ENCODE measurements at places on chromosomes 11 and 22. TPM values are rescaled to one million over a fixed set of nuclear protein-coding genes. Genes with fewer than 3 reads are reported as not detected.

DNA sequence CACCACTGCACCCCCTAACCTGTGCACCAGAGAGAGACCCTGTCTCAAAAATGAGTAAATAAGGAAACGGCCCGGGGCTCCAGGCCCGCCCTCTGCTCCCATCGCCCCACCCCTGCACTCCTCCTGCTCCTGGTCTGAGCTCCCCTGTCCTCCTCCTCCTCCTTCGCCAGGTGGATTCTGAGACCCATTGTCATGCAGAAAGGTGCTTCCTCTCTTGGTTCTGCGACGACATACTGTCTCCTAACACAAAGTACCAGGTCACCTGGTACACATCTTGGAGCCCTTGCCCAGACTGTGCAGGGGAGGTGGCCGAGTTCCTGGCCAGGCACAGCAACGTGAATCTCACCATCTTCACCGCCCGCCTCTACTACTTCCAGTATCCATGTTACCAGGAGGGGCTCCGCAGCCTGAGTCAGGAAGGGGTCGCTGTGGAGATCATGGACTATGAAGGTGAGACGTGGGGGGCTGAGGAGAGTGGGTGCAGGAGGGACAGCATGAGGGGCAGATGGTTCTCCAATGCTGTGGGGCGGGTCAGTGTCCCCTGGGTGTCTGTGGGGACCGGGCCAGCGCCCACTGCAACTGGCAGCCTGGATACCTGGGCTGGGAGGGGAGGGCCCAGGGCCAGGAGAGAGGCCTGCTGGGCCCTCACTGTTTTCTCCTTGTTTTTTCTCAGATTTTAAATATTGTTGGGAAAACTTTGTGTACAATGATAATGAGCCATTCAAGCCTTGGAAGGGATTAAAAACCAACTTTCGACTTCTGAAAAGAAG is 3.1 kb upstream of the APOBEC3D start:
- no peaks in the 10 kb centered on the region for H3K27me3 ChIP-seq
- peaks cover 17% of the 10 kb centered on the region for H3K36me3 ChIP-seq
- no peak overlapping the region for H3K27ac ChIP-seq
- H3K4me1 ChIP-seq, result peaks cover 64% of the 10 kb centered on the region

ABCG4 gene
- not detected for polyA plus RNA-seq

- no peaks in the 10 kb centered on the region for H3K36me3 ChIP-seq
- H3K27ac ChIP-seq, result no peak overlapping the region
- no peak for DNase-seq
- H3K4me1 ChIP-seq, result no peaks in the 10 kb centered on the region
Measured at GRCh38 chr11:106986261-106986660, 32.0 kb downstream of the GUCY1A2 start.

DNA sequence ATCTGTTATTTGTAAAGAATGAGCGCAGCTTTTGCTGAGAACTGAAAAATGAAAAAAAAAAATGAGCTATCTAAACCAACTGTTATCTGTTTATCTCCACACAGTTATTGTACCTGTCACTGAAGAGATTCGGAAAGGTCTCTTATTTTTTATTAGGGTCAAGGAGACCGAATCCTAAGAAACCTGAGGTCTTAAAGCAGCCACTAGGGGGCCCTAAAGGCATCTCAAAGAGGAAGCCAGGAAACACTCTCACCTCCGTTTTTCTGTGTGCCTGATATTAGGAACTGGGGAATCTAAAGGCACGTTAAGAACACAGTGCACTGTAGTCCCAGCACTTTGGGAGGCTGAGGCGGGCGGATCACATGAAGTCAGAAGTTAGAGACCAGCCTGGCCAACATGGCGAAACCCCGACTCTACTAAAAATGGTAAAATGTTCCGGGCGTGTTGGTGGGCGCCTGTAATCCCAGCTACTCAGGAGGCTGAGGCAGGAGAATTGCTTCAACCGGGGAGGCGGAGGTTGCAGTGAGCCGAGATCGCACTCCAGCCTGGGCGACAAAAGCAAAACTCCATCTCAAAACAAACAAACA is 3.5 kb upstream of the LARGE1 start:
- peaks cover 31% of the 10 kb centered on the region for H3K4me1 ChIP-seq
- H3K36me3 ChIP-seq, result peaks cover 5% of the 10 kb centered on the region
- peak overlapping the region; percentile 20 for H3K4me3 ChIP-seq
- no peak for DNase-seq

All from naive thymus-derived CD8-positive, alpha-beta T cell (primary cell).